A549 treated with AZD2906 at 1 μM for 4 hours (cell line): ENCODE measurements at places on chromosomes 1 and 21. TPM values are rescaled to one million over a fixed set of nuclear protein-coding genes. Genes with fewer than 3 reads are reported as not detected.

Gene NLRP3
- total RNA-seq, result 0.02 TPM in 1 of 5 replicates, not detected in the others

Gene CD247
- 0.36 to 0.86 TPM (median 0.64 TPM) in 5 replicates for total RNA-seq

Gene GNB1
- total RNA-seq, result 173 to 208 TPM (median 198 TPM) in 5 replicates

Gene KIF2C
- 35.0 to 42.9 TPM (median 37.0 TPM) in 5 replicates for total RNA-seq

Gene ERO1B
- total RNA-seq, result 2.7 to 3.2 TPM (median 2.7 TPM) in 5 replicates

Gene TGFBR3
- total RNA-seq, result 6.5 to 10.2 TPM (median 7.8 TPM) in 5 replicates

Gene CSF3R
- total RNA-seq, result not detected in 5 replicates

Gene GORAB
- total RNA-seq, result 6.3 to 7.6 TPM (median 6.5 TPM) in 5 replicates

Gene BRDT
- total RNA-seq, result not detected in 5 replicates

Gene OR2C3
- not detected in 5 replicates for total RNA-seq

Gene ERG
- 0.05 to 0.06 TPM (median 0.05 TPM) in 3 of 5 replicates, not detected in the others for total RNA-seq

Gene KCNE2
- total RNA-seq, result not detected in 5 replicates

Gene OR2L3
- total RNA-seq, result not detected in 5 replicates

Gene SPSB1
- 32.1 to 37.4 TPM (median 34.7 TPM) in 5 replicates for total RNA-seq

Gene RHBDL2
- 1.4 to 2.6 TPM (median 1.9 TPM) in 5 replicates for total RNA-seq

Gene AK5
- 4.6 to 9.1 TPM (median 5.8 TPM) in 5 replicates for total RNA-seq

Gene PRRX1
- total RNA-seq, result 0.06 TPM in 1 of 5 replicates, not detected in the others

Gene FCER1G
- 0.17 to 0.33 TPM in 2 of 5 replicates, not detected in the others for total RNA-seq

Gene ZBTB17
- 9.3 to 13.9 TPM (median 12.8 TPM) in 5 replicates for total RNA-seq
